ENCODE measurements at places on chromosomes 13 and 19.

DNA sequence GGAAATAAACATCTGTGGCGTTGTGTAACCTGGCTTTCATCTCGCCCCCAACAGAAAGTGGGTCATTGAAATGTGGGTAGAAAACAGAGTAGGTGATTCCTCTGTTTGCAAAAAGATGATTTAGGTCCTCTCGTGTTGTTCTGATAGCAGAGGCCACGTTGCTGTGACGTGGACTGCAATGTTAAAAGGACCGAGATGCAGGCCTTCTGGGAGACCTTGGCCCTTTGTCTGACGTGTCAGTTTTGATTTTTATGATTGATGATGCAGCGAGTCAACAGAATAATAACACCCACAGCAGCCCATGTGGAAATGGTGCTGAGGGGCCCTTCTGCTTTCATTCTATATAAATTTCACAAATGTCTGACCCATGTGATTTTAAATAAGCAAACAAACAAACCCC, 68.9 kb downstream of the FGF9 start:
- peaks cover 9% of the 10 kb centered on the region for H3K4me1 ChIP-seq
- DNase-seq: no peak
- no peaks in the 10 kb centered on the region for H3K27me3 ChIP-seq
- H3K36me3 ChIP-seq: no peaks in the 10 kb centered on the region

GRCh38 chr19:12000152-12000981, 35.1 kb downstream of the ZNF433 start:
- no peaks in the 10 kb centered on the region for H3K27me3 ChIP-seq
- DNase-seq: no peak
- H3K36me3 ChIP-seq: peaks cover 6% of the 10 kb centered on the region
- no peak overlapping the region for H3K27ac ChIP-seq
- H3K4me3 ChIP-seq: no peak overlapping the region

GRCh38 chr19:15935167-15935702, 906 bp upstream of the CYP4F11 start:
- peaks cover 19% of the 10 kb centered on the region for H3K4me1 ChIP-seq
- no peak overlapping the region for H3K27ac ChIP-seq
- H3K4me3 ChIP-seq: no peak overlapping the region
- no peak for DNase-seq
- no peaks in the 10 kb centered on the region for H3K27me3 ChIP-seq
- H3K36me3 ChIP-seq: no peaks in the 10 kb centered on the region

- H3K27ac ChIP-seq: no peak overlapping the region
- no peak for DNase-seq
- H3K4me1 ChIP-seq: no peaks in the 10 kb centered on the region
- no peak overlapping the region for H3K4me3 ChIP-seq
- no peaks in the 10 kb centered on the region for H3K36me3 ChIP-seq
- H3K27me3 ChIP-seq: no peaks in the 10 kb centered on the region
Observed at GRCh38 chr13:96481482-96481881, 391.6 kb downstream of the HS6ST3 start.

- no peaks in the 10 kb centered on the region for H3K36me3 ChIP-seq
- no peak overlapping the region for H3K27ac ChIP-seq
- no peak for DNase-seq
- peaks cover 10% of the 10 kb centered on the region for H3K4me1 ChIP-seq
- no peaks in the 10 kb centered on the region for H3K27me3 ChIP-seq
- H3K4me3 ChIP-seq: no peak overlapping the region
Observed at GRCh38 chr13:21539687-21540086, 64.3 kb downstream of the MICU2 start.

DNA sequence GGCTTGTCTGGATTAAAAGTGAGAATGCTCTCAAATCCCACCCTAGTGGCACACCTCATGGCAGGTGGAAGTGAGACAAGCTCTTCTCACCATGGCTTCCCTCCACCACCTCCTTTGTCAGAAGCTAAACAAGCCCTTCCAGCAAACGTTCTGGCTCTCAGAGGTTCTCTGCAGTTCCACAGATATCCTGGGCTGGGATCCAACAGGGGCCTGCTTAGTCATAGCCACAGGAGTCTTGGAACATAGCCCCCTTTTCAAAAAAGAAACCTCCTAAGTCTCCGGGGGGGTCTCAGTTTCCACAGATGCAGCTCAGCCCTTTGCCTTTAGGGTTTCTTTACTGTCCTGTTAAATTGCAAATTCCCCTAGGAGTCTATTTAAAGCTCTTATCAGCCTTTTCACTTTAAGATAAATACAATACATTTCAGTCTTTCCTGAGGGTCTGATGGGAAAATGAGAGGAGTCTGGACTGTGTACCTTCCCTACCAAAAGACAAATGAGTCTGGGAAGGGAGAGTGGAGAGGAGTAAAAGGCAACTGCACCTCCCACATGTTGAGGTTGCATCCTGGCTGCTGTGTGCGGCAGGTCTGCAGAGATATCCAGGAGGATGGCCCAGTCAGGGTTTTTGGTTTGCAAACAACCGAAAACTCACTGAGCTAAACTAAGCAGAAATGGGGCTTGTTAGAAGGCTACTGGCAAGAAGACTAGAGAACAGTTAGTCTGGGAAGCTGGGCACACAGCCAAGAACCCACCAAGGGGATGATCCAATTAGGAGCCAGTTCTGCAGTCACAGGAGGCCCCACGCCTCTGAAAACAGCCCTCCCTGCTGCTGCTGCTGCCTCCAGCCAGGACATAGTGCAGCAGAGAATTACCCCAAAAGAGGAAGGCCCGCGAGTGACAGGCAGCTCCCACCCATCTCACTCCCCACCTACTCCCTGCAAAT, 41.4 kb upstream of the SERP2 start:
- no peaks in the 10 kb centered on the region for H3K36me3 ChIP-seq
- H3K4me3 ChIP-seq: no peak overlapping the region
- no peaks in the 10 kb centered on the region for H3K27me3 ChIP-seq
- DNase-seq: no peak

- DNase-seq: no peak
- H3K4me1 ChIP-seq: peaks cover 1% of the 10 kb centered on the region
- H3K4me3 ChIP-seq: no peak overlapping the region
- no peak overlapping the region for H3K27ac ChIP-seq
Observed at GRCh38 chr19:47539747-47540311, 25.0 kb upstream of the NAPA start.

DNA sequence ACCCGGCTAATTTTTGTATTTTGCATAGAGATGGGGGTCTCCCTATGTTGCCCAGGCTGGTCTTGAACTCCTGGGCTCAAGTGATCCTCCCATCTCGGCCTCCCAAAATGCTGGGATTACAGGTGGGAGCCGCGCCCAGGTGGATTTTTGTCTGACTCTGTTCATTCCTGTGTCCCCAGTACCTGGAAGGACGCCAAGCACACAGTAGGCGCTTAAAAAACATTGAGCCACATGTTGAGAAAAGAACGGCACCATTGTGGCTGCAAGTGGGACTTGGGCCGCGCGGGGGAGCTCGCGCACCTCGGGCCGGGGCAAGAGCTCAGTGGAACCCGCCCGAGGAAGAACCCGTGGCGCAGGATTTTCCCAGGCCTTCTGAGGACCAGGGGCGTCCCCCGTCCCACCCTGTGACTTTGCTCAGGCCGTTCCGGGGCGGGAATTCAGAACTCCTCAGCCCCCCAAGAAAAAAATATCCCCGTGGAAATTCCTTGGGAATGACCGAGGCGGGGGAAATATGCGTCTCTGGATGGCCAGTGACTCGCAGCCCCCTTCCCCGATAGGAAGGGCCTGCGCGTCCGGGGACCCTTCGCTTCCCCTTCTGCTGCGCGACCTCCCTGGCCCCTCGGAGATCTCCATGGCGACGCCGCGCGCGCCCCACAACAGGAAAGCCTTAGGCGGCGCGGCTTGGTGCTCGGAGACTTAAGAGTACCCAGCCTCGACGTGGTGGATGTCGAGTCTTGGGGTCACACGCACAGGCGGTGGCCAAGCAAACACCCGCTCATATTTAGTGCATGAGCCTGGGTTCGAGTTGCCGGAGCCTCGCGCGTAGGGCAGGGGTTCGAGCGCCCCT, 1.4 kb upstream of the ICAM1 start:
- peak overlapping the region; percentile 48 for H3K4me3 ChIP-seq
- no peak for DNase-seq
- no peaks in the 10 kb centered on the region for H3K27me3 ChIP-seq
- peaks cover 17% of the 10 kb centered on the region for H3K4me1 ChIP-seq

DNA sequence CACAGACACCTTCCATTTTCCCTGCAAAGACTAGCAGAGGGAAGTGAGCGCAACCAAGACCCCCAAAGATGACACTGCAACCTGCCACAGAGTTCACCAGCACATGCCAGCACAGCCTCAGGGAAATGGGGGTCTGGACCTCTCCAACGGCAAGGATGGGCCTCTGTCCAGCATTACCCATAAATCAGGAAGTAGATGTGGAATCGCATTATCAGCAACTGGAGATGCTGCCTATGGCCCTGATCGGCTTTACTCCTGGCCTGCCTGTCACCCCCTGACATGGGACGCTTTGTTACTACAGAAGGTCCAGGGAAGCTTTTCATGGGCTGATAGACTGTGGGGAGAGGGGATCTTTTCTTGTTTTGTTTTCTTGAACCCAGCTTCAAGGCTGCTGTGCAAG, 41.4 kb upstream of the POU2F2 start:
- no peak overlapping the region for H3K4me3 ChIP-seq
- H3K4me1 ChIP-seq: peaks cover 17% of the 10 kb centered on the region
- DNase-seq: no peak
- no peaks in the 10 kb centered on the region for H3K36me3 ChIP-seq

- H3K27me3 ChIP-seq: no peaks in the 10 kb centered on the region
- no peaks in the 10 kb centered on the region for H3K4me1 ChIP-seq
- no peak overlapping the region for H3K27ac ChIP-seq
- DNase-seq: peak; percentile 58
- H3K4me3 ChIP-seq: no peak overlapping the region
Observed at GRCh38 chr13:111895896-111896821, 170.8 kb upstream of the SOX1 start.

DNA sequence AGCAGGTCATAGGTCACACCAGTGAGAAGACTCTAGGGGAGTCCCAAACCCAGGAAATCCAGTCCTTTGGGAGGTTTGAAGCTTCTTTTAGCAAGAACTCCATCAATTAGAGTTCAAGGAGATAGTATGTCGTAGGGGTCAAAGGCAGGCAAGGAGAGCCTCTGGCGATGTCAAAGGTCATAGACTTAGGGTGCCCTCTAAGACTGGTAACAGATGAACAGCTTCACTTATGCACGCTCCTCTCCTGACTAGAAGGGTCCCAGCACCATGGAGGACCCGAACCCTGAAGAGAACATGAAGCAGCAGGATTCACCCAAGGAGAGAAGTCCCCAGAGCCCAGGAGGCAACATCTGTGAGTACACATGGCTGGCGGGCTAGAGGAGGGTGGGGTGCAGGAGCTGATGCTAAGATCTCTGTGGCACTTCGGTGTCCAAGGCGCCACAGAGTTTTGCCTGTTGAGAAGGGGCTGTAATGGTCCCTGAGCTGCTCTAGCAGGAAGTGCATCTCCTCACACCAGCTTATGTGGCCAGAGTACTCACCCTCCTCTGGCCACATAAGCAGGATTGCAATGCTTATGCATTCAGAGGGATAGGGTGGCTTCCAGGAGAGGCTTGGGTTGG, 557 bp downstream of the ZNF576 start:
- DNase-seq: no peak
- H3K27ac ChIP-seq: peak overlapping the region; percentile 96
- H3K36me3 ChIP-seq: no peaks in the 10 kb centered on the region

- H3K4me3 ChIP-seq: no peak overlapping the region
- H3K4me1 ChIP-seq: no peaks in the 10 kb centered on the region
- no peak for DNase-seq
- peaks cover 25% of the 10 kb centered on the region for H3K36me3 ChIP-seq
- H3K27ac ChIP-seq: no peak overlapping the region
Observed at GRCh38 chr13:20582026-20582425, 15.1 kb downstream of the IFT88 start.

GRCh38 chr13:98944336-98944735, 33.5 kb downstream of the DOCK9 start:
- no peak overlapping the region for H3K4me3 ChIP-seq
- peaks cover 18% of the 10 kb centered on the region for H3K4me1 ChIP-seq
- no peaks in the 10 kb centered on the region for H3K27me3 ChIP-seq

- no peak for DNase-seq
- no peak overlapping the region for H3K4me3 ChIP-seq
- no peak overlapping the region for H3K27ac ChIP-seq
- no peaks in the 10 kb centered on the region for H3K4me1 ChIP-seq
Observed at GRCh38 chr19:30895946-30896345, 453.3 kb downstream of the TSHZ3 start.
